T-helper 2 cell treated with Interferon-gamma antibody and Interleukin-4, amounts not matched to agents 5 μg/mL and 100 μg/mL, for 36 hours (primary cell): ENCODE measurements at places on chromosomes 16 and 17.

- no peak for DNase-seq
These were observed 95.2 kb downstream of the SPACA3 start for GRCh38 chr17:33086878-33087277.

DNA sequence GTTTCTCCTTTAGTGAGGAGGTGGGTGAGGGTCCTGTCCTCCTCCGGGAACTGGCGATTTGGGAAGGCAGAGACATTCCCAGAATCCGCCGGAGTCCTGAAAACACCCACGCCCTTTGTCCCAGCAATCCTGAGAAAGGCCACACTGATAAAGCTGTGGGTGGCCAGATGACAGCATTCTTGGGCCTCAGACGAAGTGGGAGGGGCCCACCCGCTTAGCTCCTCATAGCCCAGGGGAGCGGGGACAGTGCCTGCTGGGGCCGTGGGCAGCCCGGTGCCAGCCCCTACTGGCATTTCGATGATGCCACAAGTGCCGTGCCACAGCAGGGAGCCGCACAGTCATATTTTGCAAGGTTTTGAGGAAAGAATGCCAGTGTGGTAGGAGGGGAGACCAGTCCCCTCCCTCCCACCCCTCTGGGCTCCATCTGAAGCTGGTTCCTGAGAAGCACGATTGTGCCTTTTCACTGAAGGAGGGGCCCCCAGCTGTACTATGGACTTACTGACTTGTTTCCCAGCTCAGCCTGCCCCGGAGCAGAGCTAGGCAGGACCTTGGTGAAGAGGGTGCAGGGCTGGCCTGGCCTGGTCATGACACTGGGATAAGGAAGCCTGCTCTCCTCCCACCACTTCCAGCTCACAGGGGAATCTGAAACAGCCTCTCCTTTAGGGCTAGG, 20.9 kb upstream of the MPRIP start:
- DNase-seq, result no peak

- no peak for DNase-seq
These were observed 492.2 kb downstream of the KCNJ2 start for GRCh38 chr17:70661342-70662222.

DNA sequence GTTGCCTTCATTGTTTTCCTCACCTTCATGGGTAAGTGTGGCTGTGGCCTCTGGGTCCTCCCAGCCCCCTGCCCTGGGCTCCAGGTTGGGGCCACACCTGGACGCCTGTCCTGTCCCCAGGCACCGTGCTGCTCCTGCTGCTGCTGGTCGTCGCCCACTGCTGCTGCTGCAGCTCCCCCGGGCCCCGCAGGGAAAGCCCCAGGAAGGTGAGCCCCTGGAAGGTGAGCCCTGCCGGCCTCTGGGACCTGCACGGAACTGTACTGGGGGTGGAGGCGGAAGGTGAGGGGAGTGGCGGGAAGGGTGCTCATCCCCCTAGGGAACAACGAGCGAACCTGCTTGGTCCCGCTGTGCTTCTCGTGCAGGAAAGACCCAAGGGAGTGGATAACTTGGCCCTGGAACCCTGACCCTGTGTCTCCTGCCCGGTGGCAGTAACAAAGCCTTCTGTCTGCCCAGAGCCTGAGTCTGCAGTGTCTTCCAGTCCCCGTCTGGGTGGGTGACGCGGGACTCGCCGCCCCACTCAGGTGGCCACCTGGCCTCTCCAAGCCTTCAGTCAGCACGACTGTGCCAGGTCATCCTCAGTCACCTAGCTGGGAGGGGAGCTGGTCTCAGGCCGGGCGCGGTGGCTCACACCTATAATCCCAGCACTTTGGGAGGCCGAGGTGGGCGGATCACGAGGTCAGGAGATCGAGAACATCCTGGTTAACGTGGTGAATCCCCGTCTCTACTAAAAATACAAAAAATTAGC, 831 bp downstream of the SMIM22 start:
- no peak for DNase-seq

DNA sequence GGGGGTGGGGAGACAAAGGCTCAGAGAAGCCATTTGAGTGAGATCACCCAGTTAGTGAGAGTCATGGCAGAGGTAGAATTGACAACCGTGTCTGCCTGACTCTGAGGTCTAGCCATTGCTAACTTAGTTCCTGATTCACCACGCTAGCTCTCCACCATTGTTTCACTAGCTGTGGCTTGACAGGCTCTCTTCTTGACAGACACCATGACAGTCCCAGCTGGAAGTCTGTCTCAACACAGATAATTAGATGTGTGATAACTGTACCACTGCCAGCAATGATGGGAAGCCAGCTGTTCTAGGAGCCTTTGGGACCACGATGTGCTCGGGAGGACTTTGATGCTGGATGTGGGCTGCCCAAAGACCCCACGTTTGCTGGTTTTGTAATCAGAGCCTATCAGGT, 170.5 kb upstream of the CACNG3 start:
- DNase-seq, result no peak
